Choroid plexus epithelial cell (primary cell): ENCODE measurements at places on chromosomes 5 and 9.

GRCh38 chr5:14595891-14596290, 14.3 kb downstream of the OTULINL start:
- DNase-seq, result no peak

GRCh38 chr9:137891588-137892423, 14.2 kb downstream of the CACNA1B start:
- no peak for DNase-seq

DNA sequence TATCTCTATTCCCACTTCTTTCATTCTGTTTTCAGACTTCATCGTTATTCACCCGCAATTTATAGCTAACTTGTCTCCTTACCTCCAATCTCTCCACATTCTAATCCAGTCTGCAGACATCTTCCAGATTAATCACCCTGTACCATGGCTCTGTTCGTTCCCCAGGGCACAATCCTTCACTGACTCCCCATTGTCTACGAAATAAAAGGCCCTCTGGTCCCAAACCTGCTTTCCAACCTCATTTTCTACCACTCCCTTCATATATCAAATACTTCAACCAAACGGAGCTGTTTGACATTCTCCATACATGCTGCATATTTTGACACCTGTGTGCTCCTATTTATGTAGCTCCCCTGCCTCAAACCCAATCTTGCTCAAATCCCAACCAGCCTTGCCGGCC, 1720.6 kb upstream of the WWC1 start:
- no peak for DNase-seq

- DNase-seq, result no peak
Measured at GRCh38 chr5:66694036-66694435, 97.8 kb downstream of the MAST4 start.

DNA sequence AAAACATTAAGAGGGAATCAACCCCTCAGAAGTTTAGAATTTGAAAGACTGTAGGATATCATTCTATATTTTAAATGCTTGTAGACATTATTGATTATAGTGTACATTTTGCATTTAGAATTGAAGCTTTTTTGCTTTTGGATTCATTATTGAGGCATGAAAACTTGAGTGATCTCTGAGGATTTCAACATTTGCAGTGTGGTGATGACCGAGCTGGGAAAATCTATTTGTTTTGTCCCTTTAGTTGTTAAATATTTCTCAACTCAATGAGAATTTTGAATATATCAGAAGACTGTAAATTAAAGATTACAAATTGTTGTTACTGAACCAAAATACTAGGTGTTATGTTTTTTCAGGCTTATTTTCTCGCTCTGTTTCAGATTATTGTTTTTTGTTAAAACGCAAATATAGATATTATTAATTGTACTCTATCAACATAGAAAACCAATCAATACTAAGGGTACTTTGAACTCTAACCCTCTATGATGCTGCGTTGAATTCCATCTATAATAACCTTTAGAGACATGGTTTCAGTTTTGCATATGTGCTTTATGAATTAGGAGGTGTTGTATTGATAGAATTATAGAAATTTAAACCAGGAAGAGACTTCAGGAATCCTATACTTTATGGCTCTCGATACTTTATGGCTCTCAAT, 19.3 kb upstream of the DMRTA1 start:
- DNase-seq, result no peak

DNA sequence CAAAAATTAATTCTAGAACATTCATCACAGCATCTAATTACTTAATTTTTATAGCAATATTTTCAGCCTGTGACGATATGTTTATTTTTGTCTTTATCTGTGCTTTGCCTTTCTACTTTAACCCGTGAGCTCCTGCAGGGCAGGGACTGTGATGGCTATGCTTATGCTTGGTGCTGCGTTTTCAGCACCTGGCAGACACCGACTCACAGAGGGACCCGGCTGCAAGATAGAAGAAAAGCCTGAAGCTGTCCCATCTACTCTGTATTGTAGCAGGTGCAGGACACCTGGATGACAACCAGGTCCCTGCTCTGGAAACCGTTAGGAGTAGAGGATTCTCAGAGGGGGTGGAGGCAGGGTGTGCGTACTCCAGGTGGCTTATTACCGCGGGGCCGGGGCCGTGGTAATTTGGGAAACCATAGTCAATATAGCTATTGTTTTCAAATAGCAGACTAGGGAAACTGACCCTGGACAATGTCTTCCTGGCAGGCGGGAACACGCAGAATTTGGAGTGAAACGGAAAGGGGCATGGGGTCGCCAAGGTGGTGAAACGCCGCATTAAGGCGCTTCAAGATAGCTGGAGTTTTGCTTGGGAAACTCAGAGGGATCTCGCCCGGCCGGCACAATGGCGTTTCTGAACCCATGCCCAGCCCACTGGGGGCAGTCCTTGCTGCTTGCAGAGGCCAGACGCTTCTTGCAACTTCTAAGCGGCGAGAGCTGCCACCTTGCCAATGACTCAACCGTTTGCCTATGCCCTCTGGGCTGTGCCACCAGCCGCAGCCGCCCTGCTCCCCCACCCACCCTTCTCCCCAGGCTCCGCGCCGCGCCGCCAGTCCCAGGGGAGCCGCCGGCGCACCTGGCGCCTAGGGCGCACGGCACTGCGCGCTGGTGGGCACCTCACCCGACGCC, 140.1 kb upstream of the PALM2AKAP2 start:
- DNase-seq, result no peak

- no peak for DNase-seq
Measured at GRCh38 chr5:171997011-171997410, 9.4 kb downstream of the FBXW11 start.

- no peak for DNase-seq
Measured at GRCh38 chr9:123353041-123353440, 3.0 kb upstream of the CRB2 start.

GRCh38 chr9:124120272-124120671, 108.7 kb downstream of the LHX2 start:
- no peak for DNase-seq

GRCh38 chr9:1050125-1050895, at the start of gene DMRT2:
TSS of gene DMRT2 (plus strand) at chr9:1050357. CDS start at chr9:1051614, 1,257 bp downstream.
- peak; percentile 18 for DNase-seq
